ENCODE measurements at places on chromosomes 1 and 21. TPM values are rescaled to one million over a fixed set of nuclear protein-coding genes. Genes with fewer than 3 reads are reported as not detected.
A peak's percentile ranks its signal among the peaks of the same experiment; 100 is the strongest.

DNA sequence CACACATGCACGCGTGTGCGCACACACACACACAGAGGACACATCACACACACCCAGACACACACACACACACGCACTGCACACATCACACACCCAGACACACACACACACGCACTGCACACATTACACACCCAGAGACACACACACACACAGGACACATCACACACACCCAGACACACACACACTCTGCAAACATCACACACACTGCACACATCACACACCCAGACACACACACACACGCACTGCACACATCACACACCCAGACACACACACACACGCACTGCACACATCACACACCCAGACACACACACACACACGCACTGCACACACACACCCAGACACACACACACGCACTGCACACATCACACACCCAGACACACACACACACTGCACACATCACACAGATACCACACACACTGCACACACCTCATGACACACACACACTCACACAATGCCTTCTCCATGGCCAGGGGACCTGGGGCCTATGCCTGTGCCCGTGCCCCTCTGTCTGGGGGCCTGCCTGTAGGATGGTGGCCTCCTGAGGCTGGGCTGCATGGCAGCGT is 24.4 kb downstream of the CRYAA start:
- DNase-seq, result no peak

DNA sequence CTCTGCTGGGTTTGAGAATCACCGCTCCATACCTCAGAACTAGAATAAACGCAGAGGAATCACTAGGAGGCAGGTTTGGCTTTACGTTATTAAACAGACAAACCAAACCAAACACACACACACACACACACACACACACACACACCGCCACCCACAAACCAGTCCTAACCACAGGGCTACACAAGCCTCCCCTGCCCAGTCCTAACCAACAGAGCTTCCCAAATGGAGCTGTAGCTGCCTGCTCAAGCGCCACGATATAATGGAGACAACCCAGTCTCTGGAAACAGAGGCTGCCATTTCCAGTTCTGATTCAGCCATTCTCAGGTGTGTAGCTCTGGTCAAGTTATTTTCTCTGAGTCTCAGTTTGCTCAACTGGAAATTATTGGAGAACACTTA is 519.1 kb downstream of the SMYD3 start:
- DNase-seq, result no peak

Gene MAD2L2
- 144 TPM for total RNA-seq

DNA sequence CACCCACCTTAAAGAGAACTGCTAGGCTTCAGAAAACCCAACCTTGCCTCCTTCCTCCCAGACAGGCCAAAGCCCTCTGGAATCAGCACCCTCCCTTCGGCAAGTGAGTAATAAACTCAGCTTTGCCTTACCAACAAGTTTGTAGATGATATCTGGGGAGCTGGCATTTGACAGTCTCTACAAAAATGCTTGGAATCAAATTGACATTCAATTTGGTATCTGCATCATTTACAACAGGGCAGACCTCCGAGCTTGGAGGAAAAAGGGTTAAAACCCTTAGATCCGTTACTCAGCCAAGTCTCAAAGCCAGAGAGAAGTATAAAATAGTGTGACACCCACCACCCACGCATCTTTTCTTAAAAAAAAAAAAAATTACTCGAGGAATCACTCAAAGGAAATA is 149.3 kb upstream of the EDN2 start:
- DNase-seq, result no peak

GRCh38 chr1:54811066-54811465 is 9.9 kb upstream of the TTC22 start:
- DNase-seq, result no peak

Gene TCHHL1
- not detected for total RNA-seq

Gene ATP5PF
- total RNA-seq, result 78.2 TPM

Gene WDR77
- total RNA-seq, result 89.2 TPM

GRCh38 chr1:200778766-200779165 is 40.1 kb downstream of the CAMSAP2 start:
- no peak for DNase-seq

GRCh38 chr21:45765375-45765774 is 121.8 kb downstream of the PCBP3 start:
- DNase-seq, result no peak

GRCh38 chr1:112458756-112459155 is 50.0 kb upstream of the WNT2B start:
- no peak for DNase-seq

DNA sequence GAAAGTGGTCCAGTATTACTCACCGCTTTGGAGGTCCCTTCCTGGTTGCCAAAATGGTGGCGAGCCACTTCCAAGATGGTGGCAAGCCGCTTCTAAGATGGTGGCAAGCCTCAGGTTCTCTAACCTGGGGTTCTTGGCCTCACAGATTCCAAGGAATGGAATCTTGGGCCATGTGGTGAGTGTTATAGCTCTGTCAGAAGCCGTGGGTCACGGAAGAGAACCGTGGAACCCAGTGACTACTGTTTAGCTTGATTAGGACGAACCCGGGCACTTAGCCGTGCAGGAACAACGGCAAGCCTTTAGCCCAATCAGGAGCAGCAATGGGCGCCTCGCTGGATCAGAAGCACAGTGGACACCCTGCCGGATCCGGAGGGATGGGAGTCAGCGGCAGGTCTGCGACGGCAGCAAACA is 356.2 kb upstream of the TMPRSS15 start:
- no peak for DNase-seq

DNA sequence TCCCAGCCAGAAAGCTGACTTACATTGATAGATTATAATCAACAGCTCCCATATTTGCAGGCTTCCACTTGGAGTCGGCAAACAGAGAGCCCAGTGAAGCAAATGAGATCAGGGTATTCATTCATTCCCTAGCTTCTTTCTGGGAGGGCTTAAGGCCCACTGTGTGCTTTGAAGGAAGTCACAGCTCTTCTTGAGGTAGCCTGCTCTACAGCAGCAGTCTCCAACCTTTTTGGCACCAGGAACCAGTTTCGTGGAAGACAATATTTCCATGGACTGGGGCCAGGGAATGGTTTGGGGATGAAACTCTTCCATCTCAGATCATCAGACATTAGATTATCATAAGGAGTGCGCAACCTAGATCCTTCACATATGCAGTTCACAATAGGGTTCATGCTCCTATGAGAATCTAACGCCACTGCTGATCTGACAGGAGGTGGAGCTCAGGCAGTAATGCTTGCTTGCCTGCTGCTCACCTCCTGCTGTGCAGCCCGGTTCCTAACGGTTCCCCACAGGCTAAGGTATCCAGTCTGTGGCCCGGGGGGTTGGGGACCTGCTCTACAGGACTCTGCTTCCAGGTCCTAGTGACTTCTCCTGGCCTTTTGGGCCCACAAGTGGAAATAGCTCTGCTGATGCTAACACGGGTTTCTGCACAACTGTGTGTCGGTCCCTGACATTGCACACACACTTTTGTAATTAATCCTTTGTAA is 13.7 kb upstream of the ADAM30 start:
- no peak for DNase-seq

Gene PAX7
- not detected for total RNA-seq

Gene RGS4
- total RNA-seq, result 1.9 TPM

DNA sequence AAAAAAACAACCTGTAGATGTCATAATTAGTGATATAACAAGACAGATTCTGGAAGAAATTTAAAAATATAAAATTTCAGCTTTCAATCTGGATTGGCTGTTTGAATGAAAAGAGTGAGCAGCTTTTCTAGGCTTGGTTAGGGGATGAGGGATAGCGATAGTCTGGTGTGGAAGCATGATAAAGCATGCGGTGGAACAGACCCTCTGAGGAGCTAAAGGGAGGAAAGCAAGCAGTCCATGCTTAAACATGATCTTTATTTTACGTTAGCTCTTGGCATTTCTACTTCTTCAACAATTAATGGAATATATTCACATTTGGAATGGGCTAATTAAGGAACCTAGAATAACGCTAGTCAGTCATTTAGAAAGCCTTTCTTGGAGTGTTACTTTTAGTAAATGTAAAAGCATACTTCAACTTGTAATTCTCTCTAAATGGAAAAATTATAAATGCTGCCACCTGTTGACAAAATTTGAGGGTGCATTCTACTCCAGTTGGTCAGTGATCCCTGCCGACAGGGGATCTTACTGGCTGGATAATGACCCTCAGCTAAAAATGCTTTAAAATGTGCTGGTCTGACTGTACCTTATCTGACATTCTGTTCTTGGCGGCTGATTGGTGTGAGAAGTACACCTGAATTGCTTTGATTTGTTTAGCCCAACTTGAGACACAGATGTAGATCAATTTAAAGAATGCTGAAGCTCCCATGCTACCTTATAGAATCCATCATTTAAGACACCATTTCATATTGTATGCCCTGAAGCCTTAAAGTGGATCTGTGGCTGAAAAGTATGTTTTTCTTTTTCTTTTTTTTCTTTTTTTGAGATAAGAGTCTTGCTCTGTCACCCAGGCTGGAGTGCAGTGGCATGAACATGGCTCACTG is 61.2 kb downstream of the AK4 start:
- peak; percentile 82 for DNase-seq

GRCh38 chr1:4754816-4755215 is 100.4 kb downstream of the AJAP1 start:
- no peak for DNase-seq

DNA sequence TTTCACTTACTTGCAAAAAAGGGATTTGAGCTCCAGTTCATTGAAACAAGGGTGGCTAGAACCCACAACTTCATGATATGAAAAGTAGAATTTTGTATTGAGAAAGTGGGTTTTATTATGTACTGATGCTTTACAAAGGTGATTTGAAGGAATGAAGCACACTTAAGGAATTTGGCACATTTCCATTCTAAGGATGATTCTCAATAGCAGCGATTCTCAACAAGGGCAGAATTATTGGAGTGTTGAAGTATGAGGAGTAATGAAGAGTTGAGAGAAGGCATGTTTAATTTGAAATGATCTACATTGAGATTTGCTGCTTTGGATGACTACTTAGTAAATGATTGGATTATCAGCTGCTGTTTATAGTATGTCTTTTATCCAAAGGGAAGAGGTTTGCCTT is 54.7 kb downstream of the FNBP1L start:
- no peak for DNase-seq

GRCh38 chr1:118077331-118078045 is 107.5 kb downstream of the SPAG17 start:
- DNase-seq, result peak; percentile 14

- DNase-seq, result no peak
Measured at GRCh38 chr1:232726048-232726779, 79.0 kb upstream of the MAP10 start.

DNA sequence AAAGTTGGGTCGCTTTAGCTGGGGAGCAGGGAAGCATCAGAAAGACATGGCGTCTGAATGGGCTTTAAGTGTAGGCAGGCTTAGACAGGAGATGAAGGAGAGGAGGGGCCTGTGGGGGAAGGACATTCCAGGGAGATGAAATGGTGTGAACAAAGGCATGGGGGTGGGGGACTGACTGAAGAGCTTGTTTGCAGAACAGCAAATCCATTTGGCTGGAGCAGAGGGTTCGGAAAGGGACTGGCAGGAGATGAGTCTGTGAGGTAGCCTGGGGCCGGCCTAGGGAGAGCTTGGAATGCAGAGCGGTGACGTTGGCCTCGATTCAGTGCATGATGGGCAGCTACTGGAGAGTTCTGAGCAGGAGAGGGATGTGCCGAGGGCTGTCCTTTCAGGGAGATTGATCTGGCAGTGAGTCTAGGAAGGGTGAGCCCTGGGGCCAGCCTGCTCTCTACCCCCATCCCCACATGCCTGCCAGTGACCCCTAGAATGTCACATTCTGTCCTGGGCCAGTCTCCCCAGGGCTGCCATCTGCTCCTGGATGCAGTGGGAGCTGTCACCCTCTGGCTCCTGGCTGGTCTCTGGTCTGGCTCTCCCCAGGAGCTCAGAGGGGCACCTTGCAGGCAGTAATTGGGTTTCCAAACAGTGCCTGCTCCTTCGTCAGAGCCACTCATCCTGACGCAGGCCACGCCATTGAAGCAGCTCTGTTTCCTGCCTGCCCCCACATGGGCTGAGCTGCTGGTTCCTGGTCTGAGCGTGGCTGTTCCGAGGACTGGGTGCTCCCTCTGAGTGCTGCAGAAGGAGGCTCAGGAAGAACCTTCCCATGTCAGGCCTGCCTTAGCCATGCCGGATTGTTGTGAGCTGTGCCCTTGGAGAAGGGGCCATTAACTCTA is 22.3 kb upstream of the TMEM222 start:
- peak; percentile 98 for DNase-seq

DNA sequence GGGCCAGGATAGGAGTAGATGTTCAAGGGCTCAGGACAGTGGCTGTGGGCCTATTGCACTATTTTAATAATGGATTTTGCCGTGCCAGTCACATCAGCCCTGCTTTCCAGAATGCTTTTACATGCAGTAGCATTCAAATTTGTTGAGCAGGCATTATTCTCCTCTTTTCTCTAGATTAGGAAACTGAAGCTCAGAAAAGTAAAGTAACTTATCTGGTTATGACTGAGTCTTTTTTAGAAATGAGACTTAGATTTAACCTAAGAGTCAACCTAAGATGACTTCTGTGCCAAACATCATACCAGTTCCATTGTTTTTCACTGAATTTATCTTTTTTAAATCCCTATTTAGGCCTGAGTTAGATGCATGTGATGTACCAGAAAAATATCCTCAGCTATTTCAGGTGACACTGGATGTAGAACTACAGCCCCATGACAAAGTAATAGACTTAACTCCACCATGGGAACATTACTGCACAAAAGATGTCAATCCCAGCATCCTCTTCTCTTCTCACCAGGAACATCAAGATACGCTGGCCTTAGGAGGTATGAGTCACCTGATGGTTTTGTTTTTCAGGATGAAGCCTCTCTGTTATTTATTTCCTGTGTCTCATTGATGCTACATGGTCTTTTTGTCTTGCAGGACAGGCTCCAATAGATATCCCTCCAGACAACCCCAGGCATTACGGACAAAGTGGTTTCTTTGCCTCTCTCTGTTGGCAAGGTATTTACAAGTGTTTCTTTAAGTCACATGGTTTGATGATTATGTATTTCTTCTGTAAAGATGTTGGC is 31.4 kb upstream of the LEPR start:
- DNase-seq, result no peak

- DNase-seq, result no peak
Measured at GRCh38 chr1:39152923-39153322, 51.6 kb upstream of the MACF1 start.

Gene KIAA0040
- not detected for total RNA-seq

Gene AMY1C
- not detected for total RNA-seq

DNA sequence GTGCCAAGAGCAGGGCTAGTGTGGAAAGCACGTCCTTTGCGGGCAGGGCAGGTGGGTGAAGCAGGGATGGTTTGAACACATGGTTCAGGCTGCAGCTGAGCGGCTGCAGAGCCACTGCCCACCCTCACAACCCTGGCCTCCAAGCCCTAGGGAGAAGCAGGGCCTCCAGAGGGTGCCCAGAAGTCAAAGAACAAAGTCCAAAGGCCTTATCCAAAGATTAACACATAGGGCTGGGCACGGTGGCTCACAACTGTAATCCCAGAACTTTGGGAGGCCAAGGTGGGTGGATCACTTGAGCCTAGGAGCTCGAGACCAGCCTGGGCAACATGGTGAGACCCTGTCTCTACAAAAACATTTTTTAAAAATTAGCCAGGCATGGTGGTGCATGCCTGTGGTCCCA is 46.8 kb downstream of the CAPN8 start:
- DNase-seq, result no peak

Gene CA14
- total RNA-seq, result 42.6 TPM

- DNase-seq, result no peak
Measured at GRCh38 chr1:210722410-210723081, 393.8 kb downstream of the HHAT start.

- DNase-seq, result no peak
Measured at GRCh38 chr1:226602186-226603021, 53.8 kb downstream of the STUM start.

Gene NLRP3
- not detected for total RNA-seq

Measured in G401 (cell line).